T-helper 2 cell treated with Interferon-gamma antibody and Interleukin-4, amounts not matched to agents 100 ng/mL and 5 ng/mL, for 36 hours (primary cell): ENCODE measurements at places on chromosomes 11 and 22. TPM values are rescaled to one million over a fixed set of nuclear protein-coding genes. Genes with fewer than 3 reads are reported as not detected.

The GGTLC3 gene
- total RNA-seq: not detected in 2 replicates

The KRTAP5-8 gene
- 0.16 TPM in 1 of 2 replicates, not detected in the other for total RNA-seq

The OR8G1 gene
- not detected in 2 replicates for total RNA-seq

The CREB3L1 gene
- total RNA-seq: 0.09 TPM in 1 of 2 replicates, not detected in the other

The YPEL4 gene
- 0.25 and 0.48 TPM in 2 replicates for total RNA-seq

The TBCEL gene
- total RNA-seq: 13.6 and 13.7 TPM in 2 replicates

The C1QTNF4 gene
- total RNA-seq: 0.30 and 0.52 TPM in 2 replicates

The SERPING1 gene
- total RNA-seq: not detected in 2 replicates
